ENCODE measurements at places on chromosomes 1 and 21.

- H3K27me3 ChIP-seq = no peaks in the 10 kb centered on the region
- H3K4me1 ChIP-seq = peaks cover 66% of the 10 kb centered on the region
- peak overlapping the region; percentile 93 for H3K27ac ChIP-seq
- H3K4me3 ChIP-seq = peak overlapping the region; percentile 41
These were observed 93.0 kb upstream of the BMP8A start for GRCh38 chr1:39398278-39399021.

DNA sequence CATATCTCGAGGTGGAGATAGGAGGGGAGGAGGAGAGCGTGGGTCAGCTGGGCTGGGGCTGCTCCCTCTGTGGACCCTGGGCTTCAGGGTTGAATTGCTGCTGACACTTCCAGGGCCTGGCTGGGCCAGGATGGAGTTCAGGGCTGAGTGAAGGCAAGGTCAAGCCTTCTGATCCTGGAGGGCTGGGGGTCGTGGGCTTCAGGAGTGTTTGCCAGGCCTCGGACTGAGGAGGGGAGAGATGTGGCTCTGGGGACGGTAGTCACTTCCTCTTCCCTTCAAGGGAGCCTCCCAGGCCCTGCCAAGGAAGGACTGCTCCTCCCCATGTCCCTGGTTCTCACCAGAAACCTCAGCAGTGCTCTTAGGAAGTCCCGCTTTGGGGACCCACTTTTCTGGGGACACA lies 12.1 kb upstream of the FAM131C start:
- H3K27ac ChIP-seq = peak overlapping the region; percentile 57
- no peak for DNase-seq
- H3K4me3 ChIP-seq = no peak overlapping the region
- H3K36me3 ChIP-seq = no peaks in the 10 kb centered on the region
- no peaks in the 10 kb centered on the region for H3K27me3 ChIP-seq

GRCh38 chr1:112862753-112863426 lies 93.1 kb downstream of the SLC16A1 start:
- H3K4me3 ChIP-seq = no peak overlapping the region
- H3K27ac ChIP-seq = no peak overlapping the region
- DNase-seq = no peak
- peaks cover 9% of the 10 kb centered on the region for H3K4me1 ChIP-seq
- no peaks in the 10 kb centered on the region for H3K36me3 ChIP-seq

- no peak overlapping the region for H3K4me3 ChIP-seq
- DNase-seq = no peak
- H3K36me3 ChIP-seq = peaks cover 59% of the 10 kb centered on the region
- no peak overlapping the region for H3K27ac ChIP-seq
These were observed 8.7 kb downstream of the KHDC4 start for GRCh38 chr1:155925506-155925905.

GRCh38 chr1:157105988-157106812 lies 6.6 kb upstream of the ETV3L start:
- H3K36me3 ChIP-seq = no peaks in the 10 kb centered on the region
- no peaks in the 10 kb centered on the region for H3K27me3 ChIP-seq
- H3K4me3 ChIP-seq = no peak overlapping the region
- peaks cover 13% of the 10 kb centered on the region for H3K4me1 ChIP-seq

GRCh38 chr1:111628153-111628552 lies 8.6 kb downstream of the RAP1A start:
- H3K4me1 ChIP-seq = peaks cover 22% of the 10 kb centered on the region
- H3K27ac ChIP-seq = no peak overlapping the region
- H3K4me3 ChIP-seq = no peak overlapping the region
- H3K27me3 ChIP-seq = no peaks in the 10 kb centered on the region
- DNase-seq = no peak
- H3K36me3 ChIP-seq = no peaks in the 10 kb centered on the region

GRCh38 chr1:1598720-1599029 lies 1.3 kb downstream of the FNDC10 start:
- no peaks in the 10 kb centered on the region for H3K27me3 ChIP-seq
- DNase-seq = no peak
- H3K4me3 ChIP-seq = peak overlapping the region; percentile 71
- H3K4me1 ChIP-seq = peaks cover 12% of the 10 kb centered on the region
- H3K27ac ChIP-seq = no peak overlapping the region
- H3K36me3 ChIP-seq = no peaks in the 10 kb centered on the region

GRCh38 chr1:167135281-167135840 lies 41.5 kb downstream of the STYXL2 start:
- H3K4me1 ChIP-seq = peaks cover 33% of the 10 kb centered on the region
- H3K27ac ChIP-seq = peak overlapping the region; percentile 12
- no peaks in the 10 kb centered on the region for H3K36me3 ChIP-seq
- no peak for DNase-seq
- peaks cover 3% of the 10 kb centered on the region for H3K27me3 ChIP-seq

DNA sequence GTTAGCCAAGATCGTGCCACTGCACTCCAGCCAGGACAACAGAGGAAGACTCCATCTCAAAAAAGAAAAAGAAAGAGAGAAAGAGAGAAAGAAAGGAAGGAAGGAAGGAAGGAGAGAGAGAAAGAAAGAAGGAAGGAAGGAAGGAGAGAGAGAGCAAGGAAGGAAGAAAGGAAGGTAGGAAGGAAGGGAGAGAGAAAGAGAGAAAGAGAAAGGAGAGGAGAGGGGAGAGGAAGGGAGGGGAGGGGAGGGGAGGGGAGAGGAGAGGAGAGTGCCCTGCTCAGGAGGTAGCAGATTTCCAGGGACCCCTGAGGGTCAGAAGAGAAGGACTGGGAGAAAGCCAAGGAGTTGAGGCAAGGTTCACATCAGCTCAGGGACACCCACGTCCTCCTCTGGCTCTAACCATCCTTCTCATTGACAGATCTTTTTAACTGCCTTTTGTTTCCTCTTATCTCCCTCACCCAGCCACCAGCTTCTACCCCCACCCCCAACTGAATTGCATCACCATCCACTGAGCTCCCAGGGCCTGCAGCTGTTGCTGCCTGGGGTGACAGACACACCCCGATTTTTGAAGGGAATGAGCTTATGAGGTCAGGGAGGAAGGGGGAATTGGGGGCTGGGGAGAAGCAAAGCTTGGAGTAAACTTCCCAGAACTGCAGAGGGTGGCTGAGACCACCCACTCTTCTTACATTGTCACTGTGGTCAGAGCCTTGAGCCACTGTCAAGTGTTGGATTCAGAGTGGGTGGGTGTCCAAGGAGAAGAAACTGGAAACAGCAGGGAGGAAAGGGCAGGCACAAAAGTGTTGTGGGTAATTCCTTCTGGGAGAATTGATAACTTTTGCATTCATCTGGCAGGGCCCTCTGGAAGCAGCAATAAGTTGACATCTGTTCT lies 91.6 kb downstream of the GLUL start:
- peaks cover 7% of the 10 kb centered on the region for H3K27me3 ChIP-seq
- H3K36me3 ChIP-seq = no peaks in the 10 kb centered on the region
- H3K4me1 ChIP-seq = peaks cover 14% of the 10 kb centered on the region
- no peak overlapping the region for H3K27ac ChIP-seq

DNA sequence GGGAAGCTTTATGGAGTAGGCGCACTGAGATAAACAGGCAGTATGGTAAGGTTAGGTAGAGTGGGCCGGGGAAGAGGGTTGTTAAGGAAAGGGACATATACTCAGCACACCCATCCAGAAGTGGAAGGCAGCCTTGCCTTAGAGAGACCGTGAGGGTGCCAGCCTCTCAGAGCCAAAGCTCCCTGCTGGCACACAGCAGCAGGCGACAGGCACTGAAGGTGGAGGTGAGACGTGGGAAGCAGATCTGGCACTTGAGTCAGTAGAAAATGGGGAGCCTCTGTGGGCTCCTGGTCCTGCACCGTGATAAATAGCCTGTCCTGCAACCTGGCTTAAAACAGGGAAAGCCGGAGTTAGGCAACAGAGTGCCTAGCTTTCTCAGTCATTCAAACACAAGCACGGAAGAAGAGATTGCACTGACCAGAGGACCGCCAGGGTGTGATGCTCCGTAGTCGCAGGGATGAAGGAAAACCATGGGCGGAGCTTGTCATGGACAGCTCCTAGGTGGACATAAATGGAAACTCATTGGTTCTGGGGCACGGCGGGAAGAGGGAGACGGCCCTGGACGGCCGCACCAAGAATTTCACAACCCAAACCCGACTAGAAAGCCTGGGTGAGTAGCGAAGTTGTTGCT lies 15.5 kb downstream of the KCNK1 start:
- H3K27ac ChIP-seq = no peak overlapping the region
- no peaks in the 10 kb centered on the region for H3K4me1 ChIP-seq

DNA sequence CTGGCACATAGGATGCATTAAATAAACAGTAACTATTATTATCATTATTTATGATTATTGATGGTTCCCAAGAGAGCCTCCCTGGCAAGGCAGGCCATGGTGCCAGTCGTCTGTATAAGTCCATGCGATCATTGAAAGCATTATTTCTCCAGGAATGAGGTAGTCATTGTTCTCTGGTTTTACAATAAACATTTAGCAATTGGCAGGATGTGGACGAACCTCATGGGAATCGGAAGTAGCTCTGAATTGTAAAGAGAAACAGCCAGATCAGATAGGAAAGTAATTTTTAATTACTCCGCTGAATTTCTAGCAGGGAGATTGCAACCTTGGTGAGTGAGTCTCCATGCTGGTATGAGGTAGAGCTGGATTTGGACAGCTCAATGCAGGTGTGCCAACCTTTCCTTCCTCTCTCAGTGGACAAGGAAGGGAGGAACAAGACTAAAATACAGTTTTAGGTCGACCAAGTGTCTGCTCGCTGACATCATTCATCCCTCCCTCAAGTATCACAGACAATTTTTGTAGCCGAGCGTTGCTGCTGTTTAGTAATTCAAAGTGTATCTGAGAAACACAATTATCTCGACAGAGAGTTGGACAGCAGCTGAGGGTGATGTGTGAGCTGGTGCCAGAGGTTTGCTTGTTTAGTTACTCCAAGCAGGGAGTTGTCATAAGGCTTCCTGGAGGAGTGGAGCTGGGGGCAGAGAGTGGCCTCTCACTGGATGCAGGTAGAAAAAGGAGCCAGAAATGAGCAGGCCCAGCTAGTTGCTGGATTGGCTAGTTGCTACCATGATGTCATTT lies 250.8 kb downstream of the KCNJ6 start:
- H3K4me3 ChIP-seq = no peak overlapping the region
- no peaks in the 10 kb centered on the region for H3K27me3 ChIP-seq
- no peaks in the 10 kb centered on the region for H3K36me3 ChIP-seq

DNA sequence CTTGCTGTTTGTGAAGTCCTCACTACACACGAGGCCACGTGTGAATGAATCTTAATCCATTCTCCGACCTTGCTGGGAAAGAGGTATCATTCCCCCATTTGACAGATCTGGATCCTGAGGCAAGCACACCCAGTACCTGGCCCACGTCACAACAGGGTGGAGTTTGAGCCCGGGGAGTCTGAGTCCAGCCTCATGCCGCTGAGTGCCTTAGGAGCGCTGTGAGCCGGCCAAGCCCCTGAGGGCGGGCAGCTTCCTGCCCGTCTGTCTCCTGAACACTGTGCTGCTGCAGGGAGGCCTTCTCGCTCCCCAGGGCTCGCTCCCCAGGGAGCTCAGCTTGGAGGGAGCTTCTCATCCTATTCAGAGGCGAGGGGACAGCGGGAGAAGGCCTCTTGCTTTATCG lies 29.7 kb downstream of the SLC45A1 start:
- no peak overlapping the region for H3K27ac ChIP-seq
- H3K4me1 ChIP-seq = peaks cover 35% of the 10 kb centered on the region
- no peaks in the 10 kb centered on the region for H3K36me3 ChIP-seq
- no peak for DNase-seq

GRCh38 chr1:182428043-182428442 lies 21.9 kb upstream of the RGSL1 start:
- H3K36me3 ChIP-seq = no peaks in the 10 kb centered on the region
- no peak for DNase-seq
- H3K4me1 ChIP-seq = no peaks in the 10 kb centered on the region
- peaks cover 16% of the 10 kb centered on the region for H3K27me3 ChIP-seq
- no peak overlapping the region for H3K4me3 ChIP-seq

- no peaks in the 10 kb centered on the region for H3K36me3 ChIP-seq
- no peak overlapping the region for H3K4me3 ChIP-seq
- H3K27me3 ChIP-seq = no peaks in the 10 kb centered on the region
- H3K27ac ChIP-seq = no peak overlapping the region
These were observed 137.1 kb upstream of the USP24 start for GRCh38 chr1:55352080-55352810.

DNA sequence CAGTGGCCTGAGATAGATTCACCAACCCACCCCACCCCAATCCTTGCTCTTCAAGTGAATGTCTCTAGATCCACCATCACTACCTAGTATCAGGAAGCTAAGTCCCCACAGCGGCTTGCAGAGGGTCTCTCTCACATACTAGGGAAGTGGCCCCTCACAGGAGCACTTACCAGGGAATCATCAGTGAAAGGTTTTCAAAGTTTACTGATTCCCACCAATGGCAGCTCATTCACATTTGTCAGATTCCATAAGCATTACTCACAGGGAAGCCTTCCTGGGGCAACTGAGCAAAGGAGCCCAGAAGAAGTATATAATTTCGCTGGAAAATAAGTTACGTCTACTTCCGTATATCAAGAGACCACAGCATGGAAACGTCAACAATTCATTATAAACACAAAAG lies 120.8 kb downstream of the GREM2 start:
- H3K27ac ChIP-seq = no peak overlapping the region
- H3K27me3 ChIP-seq = no peaks in the 10 kb centered on the region
- no peak for DNase-seq

- DNase-seq = no peak
- H3K4me3 ChIP-seq = no peak overlapping the region
- no peaks in the 10 kb centered on the region for H3K27me3 ChIP-seq
- no peak overlapping the region for H3K27ac ChIP-seq
These were observed 34.2 kb upstream of the TMEM125 start for GRCh38 chr1:43235451-43236121.

- no peak for DNase-seq
- H3K4me3 ChIP-seq = peak overlapping the region; percentile 86
- H3K4me1 ChIP-seq = peaks cover 42% of the 10 kb centered on the region
- no peaks in the 10 kb centered on the region for H3K36me3 ChIP-seq
- peak overlapping the region; percentile 59 for H3K27ac ChIP-seq
These were observed 54.6 kb upstream of the ECE1 start for GRCh38 chr1:21344750-21345443.

DNA sequence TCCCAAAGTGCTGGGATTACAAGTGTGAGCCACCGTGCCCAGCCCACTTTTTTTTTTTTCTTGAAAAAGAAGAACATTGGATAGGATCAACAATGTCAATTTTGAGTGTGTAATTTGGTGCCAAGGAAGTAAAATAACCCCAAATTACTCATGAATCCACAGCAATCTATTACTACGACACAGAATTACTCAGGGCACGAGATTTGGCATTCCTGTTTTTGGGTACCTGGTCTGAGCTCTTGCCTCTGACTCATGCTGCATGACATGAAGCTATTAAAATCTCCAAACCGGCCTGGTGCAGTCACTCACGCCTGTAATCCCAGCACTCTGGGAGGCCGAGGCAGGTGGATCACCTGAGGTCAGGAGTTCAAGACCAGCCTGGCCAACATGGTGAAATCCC lies 10.4 kb downstream of the RNF19B start:
- peaks cover 11% of the 10 kb centered on the region for H3K4me1 ChIP-seq
- no peaks in the 10 kb centered on the region for H3K27me3 ChIP-seq
- DNase-seq = no peak

GRCh38 chr1:36579039-36579438 lies 96.3 kb upstream of the CSF3R start:
- DNase-seq = no peak
- no peaks in the 10 kb centered on the region for H3K4me1 ChIP-seq
- no peak overlapping the region for H3K27ac ChIP-seq
- no peaks in the 10 kb centered on the region for H3K36me3 ChIP-seq
- H3K4me3 ChIP-seq = no peak overlapping the region

GRCh38 chr1:1778663-1779319 lies 521 bp upstream of the NADK start:
- no peaks in the 10 kb centered on the region for H3K27me3 ChIP-seq
- H3K27ac ChIP-seq = no peak overlapping the region
- no peak for DNase-seq
- peak overlapping the region; percentile 72 for H3K4me3 ChIP-seq
- H3K4me1 ChIP-seq = peaks cover 48% of the 10 kb centered on the region
